Adrenal gland (tissue), 19 donors: ENCODE measurements at places on chromosomes 16 and 17. TPM values are rescaled to one million over a fixed set of nuclear protein-coding genes. Genes with fewer than 3 reads are reported as not detected.

Gene C17orf78
- not detected for total RNA-seq

Gene EMP2
- 23.1 TPM for total RNA-seq

Gene TBC1D3K
- not detected for total RNA-seq

Gene SLC6A2
- 22.6 TPM for total RNA-seq

Gene MFAP4
- total RNA-seq, result 79.9 TPM

Gene ACE
- 11.8 TPM for total RNA-seq

Gene HIRIP3
- 19.8 TPM for total RNA-seq

Gene SPNS2
- total RNA-seq, result 7.5 TPM

Gene ANKS4B
- total RNA-seq, result not detected

DNA sequence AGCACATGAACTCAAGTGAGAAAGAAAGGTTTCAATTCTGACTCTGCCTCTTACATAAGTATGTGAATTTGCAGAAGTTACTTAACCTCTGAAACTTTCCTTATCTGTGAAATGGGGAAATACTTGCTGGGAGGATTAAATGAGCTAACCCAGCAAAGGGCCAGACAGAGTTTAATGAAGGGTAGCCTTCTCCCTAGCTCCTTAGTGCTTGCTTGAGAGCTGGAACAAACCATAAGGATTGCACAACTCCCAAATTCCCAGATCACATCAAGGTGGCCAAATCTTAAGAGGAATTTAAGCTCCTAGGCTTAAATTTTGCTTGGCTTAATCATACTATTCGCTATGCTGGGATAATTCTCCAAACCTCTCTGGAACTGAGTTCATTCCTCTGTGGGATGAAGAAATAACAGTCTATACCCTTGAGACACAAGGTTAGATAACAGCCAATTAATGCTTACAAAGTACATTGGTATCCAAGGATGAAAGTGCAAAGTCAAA lies 11.8 kb upstream of the WSB1 start:
- DNase-seq, result no peak

- no peak for DNase-seq
Measured at GRCh38 chr17:55336426-55336825, 71.7 kb downstream of the HLF start.

- DNase-seq, result no peak
Measured at GRCh38 chr17:1143573-1143972, 36.2 kb downstream of the ABR start.

- no peak for DNase-seq
Measured at GRCh38 chr17:81085420-81085911, 50.5 kb downstream of the BAIAP2 start.

- DNase-seq, result no peak
Measured at GRCh38 chr16:54649876-54650275, 280.8 kb upstream of the IRX5 start.

GRCh38 chr17:78973792-78974520 lies 5.8 kb downstream of the LGALS3BP start:
- no peak for DNase-seq

- no peak for DNase-seq
Measured at GRCh38 chr17:77089124-77089490, 51.7 kb upstream of the SEC14L1 start.

DNA sequence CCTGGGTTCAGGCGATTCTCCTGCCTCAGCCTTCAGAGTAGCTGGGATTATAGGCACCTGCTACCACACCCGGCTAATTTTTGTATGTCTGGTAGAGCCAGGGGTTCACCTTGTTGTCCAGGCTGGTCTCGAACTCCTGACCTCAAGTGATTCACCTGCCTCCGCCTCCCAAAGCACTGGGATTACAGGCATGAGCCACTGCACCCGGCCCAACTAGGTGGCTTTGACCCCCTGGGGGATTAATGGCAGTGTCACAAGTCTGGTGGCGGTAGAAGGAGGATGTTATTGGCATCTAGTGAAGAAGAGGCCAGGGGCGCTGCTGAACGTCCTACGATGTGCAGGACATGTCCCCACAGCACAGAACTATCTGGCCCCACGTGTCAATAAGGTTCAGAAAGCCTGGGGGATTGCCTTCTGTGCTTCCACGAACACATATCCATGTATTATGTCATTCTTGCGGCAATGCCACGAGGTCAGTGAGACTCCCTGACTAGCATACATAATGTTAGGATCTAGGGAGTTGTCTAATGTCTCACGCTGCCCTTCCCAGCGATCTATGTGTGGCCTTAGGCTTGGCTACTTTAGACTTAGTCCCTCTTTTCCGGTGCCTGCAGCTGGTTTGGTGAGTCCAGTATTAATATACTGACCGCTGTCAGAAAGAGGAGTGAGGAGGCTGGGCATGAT lies 75.8 kb downstream of the ABCC6 start:
- DNase-seq, result no peak

- DNase-seq, result no peak
Measured at GRCh38 chr17:22374741-22375140, 682.4 kb downstream of the KCNJ18 start.

DNA sequence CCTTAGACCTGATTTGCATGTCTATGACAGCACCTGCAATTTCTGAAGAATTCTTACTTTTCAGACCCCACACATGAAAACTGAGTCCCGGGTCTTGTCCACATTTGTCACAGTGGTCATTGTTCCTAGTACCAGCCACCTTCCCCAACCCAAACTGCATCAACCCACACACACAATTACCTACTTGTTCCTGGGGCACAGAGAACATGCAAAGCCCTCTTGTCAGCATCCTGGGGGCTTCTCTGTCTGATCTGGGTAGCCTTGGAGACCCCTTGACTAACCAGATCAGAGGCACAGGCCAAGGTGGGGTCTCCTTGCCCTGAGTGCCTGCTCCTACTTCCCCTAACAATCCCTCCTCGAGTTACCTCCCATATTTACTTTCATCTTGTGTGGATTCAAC lies 36.7 kb upstream of the PIK3R6 start:
- no peak for DNase-seq

GRCh38 chr16:77435272-77435820 lies 512 bp upstream of the ADAMTS18 start:
- no peak for DNase-seq

GRCh38 chr17:78737332-78737731 lies 44.7 kb downstream of the CYTH1 start:
- no peak for DNase-seq

DNA sequence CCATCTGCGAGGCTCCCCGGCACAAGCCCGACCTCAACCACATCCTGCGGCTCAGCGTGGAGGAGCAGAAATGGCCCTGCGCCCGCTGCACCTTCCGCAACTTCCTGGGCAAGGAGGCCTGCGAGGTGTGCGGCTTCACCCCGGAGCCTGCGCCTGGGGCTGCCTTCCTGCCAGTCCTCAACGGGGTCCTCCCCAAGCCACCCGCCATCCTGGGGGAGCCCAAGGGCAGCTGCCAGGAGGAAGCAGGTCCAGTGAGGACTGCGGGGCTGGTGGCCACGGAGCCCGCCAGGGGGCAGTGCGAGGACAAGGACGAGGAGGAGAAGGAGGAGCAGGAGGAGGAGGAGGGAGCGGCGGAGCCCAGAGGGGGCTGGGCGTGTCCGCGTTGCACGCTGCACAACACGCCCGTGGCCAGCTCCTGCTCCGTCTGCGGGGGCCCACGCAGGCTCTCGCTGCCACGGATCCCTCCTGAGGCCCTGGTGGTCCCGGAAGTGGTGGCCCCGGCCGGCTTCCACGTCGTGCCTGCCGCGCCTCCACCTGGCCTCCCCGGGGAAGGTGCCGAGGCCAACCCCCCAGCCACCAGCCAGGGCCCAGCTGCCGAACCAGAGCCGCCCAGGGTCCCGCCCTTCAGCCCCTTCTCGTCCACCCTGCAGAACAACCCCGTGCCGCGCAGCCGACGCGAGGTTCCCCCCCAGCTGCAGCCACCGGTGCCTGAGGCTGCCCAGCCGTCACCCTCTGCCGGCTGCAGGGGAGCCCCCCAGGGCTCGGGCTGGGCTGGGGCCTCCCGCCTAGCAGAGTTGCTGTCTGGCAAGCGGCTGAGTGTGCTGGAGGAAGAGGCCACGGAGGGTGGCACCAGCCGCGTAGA lies 13.1 kb upstream of the PRR35 start:
- peak; percentile 88 for DNase-seq

- no peak for DNase-seq
Measured at GRCh38 chr17:27478901-27479538, 22.8 kb downstream of the KSR1 start.

- DNase-seq, result no peak
Measured at GRCh38 chr17:71934520-71934919, 186.3 kb upstream of the SOX9 start.

DNA sequence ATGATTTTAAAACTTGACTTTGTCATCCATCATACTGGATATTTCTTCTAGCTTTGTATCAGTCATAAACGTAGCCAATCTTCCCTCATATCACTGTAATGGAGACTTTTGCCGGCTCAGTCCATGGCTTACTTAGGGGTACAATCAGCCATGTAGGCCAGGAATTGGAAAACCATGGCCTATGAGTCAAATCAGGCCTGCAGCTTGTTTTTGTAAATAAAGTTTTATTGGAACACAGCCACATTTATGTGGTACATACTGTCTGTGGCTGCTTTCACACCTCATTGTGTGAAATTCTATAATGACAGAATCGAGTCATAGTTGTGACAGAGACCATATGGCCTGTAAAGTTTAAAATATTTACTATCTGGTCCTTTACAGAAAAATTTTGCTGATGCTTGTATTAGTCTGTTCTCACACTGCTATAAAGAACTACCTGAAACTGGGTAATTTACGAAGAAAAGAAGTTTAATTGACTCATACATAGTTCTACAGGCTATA lies 64.5 kb upstream of the CDH13 start:
- DNase-seq, result no peak

GRCh38 chr17:17018021-17018441 lies 24.2 kb upstream of the MPRIP start:
- no peak for DNase-seq

DNA sequence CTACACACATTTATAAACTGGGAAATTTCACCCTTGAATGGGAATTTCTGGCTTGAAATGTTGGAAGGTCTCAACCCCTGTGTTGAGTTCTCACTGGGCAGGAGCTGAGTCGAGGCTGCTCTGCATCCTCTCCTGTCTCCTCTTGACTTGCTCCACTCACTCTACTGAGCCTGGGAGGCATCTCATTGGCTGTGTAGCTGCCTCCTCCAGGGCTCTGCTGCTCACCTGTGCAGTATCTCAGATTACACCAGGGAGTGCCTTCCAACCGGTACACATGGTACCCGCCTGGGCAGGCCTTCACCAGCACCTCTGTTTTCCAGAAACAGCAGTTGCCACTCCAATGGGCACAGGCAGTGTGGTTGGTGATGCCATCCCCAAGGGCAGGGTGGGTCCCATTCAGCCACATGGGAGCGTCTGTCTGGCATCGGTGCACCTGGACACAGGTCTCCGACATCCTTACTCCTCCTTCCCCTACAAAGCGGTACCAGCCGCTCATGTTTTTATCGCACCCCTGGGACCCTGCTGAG lies 3.7 kb downstream of the GP2 start:
- DNase-seq, result no peak

DNA sequence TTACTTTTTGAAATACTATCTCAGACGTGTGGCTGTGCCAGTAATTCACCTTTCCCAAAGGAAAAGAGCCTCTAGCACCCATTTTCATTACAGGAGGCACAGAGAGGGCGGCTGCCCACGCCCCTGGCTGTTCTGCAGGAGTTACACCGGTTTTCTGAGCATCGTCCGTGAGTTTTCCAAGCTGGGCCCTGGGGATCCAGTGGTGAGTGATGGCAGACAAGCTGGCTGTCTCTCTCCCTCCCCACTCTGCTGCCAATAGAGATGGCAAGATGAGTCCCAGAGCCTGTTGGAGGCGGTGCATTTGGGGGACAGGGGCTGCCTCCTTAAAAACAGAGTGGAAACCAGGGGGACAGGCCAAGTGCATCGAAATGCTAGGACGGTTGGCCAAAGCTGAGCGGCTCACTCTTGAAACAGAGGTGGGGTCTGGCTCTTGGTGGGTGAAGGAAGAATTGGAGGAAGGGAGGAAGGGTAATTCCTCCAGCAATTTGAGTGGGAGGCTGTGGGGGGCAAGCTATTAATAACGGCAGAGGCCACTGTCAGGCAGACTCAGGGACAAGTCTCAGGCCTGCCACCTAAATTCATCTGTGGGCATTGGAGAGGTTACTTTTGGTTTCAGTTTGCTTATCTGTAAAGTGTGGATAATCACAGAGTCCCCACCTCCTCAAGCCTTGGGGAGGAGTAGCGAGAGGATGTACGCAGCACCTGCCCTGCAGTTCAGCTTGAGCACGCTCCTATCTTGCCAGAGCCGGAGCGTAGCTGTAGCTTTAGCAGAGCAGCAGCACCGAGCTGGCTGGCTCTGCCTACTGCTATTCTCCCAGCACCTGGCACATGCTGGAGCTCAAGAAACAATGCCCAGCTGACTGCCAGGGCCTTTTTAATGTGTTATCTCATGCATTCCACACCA lies 7.5 kb upstream of the NOS2 start:
- peak; percentile 43 for DNase-seq

- DNase-seq, result no peak
Measured at GRCh38 chr16:72312828-72313227, 140.9 kb upstream of the PMFBP1 start.
